Activated CD8-positive, alpha-beta memory T cell treated with anti-CD3 and anti-CD28 coated beads, Interleukin-2, amount 10 ng/mL, durations not matched to agents 7 days and 5 days (primary cell): ENCODE measurements at places on chromosomes 5 and 9. TPM values are rescaled to one million over a fixed set of nuclear protein-coding genes. Genes with fewer than 3 reads are reported as not detected.

Gene ARSK
- 4.9 TPM for total RNA-seq

Gene SPATA31D4
- total RNA-seq, result not detected

- DNase-seq, result no peak
Observed at GRCh38 chr9:132319421-132320110, 35.2 kb downstream of the SETX start.

DNA sequence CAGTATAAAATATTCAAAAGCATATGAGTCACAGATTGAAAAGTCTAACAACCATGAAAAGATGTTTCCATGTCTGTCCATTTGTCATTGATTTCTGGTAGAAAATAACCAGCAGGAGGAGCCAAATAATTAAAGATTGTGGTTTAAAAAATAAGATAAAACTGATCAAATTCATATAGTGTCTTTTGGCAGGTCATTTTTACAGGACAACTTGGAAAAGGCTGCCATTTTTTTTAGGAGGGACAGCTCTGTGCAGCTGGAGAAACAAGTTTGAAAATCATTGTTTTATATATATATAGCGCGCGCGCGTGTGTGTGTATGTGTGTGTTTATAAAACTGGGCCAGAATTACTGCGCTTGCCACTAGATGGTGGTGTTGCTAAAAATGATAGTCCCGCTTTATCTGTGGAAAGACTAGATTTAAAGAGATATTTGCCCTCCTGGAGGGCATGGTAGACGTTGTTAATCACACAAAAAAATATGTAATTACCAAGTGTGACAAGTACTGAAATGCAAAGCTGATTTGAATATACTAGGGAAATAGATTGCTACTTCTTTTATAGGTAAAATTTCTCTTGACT is 1.3 kb upstream of the TRMO start:
- DNase-seq, result peak; percentile 88

- no peak for DNase-seq
Observed at GRCh38 chr9:758146-758545, 83.4 kb upstream of the DMRT1 start.

DNA sequence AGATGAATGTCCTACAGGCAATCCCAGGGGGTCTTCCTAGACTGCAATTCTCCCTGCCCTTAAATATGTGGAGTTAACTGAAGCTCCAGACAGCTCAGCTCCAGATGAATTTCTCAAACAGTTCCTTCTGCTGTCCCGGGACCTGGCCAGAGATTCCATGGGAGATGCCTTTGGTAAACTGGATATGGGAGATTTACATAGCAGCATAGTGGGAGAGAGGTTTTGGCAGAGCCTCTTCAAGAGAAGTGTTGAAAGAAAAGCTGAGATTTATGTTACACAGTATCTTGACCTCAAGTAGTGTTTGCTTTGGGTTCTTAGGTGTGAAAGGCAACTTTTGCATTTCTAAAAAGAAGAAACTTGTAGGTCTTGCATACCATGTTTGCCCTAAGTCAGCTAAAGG is 364.9 kb downstream of the ARRDC3 start:
- DNase-seq, result no peak
